ELR (cell line): ENCODE measurements at places on chromosomes 7 and 10.

DNA sequence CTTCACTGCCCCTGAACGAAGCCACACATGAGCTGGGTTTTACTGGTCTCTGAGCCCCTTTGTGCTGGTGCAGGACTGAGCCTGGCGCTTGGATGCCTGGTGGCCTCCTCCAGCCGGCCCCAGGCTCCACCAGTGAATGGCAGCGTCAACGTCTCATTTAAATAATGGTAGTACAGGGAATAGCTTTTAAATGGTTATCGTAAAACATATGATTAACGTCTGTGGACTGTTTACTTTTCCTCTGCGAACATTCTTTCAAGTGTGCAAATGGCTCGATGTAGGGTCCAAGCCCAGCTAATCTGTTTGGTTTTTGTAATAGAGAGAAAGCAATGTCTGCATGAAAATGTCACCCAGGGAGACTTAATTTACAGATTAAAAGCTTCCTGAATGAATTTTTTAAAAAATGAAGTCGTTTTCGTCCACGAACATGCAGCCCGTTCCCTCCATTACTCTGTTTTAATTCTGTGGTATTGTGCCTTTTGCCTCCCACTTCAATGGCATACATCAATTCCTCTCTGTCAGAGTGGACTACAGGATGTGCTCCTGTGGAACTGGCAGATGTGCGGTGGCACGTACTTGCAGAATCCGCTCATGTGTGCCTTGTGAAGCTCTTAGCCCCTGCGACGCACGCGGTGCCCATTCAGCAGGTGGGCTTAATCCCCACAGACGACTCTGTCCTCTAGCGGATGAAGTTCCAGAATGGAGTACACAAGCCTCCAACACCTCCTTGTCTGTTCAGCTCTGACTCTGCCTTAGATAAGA is 192.7 kb downstream of the TCF7L2 start:
- no peak for DNase-seq

GRCh38 chr7:4072161-4072925 is 609.8 kb upstream of the FOXK1 start:
- DNase-seq, result no peak

DNA sequence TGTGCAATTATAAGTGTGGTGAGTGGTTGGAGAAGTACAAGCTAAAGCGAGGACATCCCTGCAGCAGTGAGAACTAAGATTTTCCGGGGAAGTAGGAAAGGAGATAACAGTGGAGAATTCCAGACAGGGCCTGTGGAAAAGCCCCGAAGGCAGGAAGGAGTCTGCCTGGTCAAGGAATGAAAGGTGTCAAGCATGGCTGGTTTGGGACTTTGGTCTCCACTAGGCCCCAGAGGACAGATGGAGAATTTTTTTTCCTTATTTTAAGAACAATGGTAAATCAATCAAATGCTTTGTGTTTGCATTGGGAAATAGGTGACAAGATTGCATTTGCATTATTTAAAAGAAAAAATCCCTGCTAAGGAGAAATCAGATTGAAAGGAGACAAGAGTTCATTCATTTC is 3.2 kb upstream of the CEP55 start:
- DNase-seq, result no peak

- DNase-seq, result no peak
Measured at GRCh38 chr7:135121868-135122267, 26.0 kb upstream of the TMEM140 start.

GRCh38 chr10:75649466-75649865 is 218.0 kb downstream of the LRMDA start:
- DNase-seq, result no peak

DNA sequence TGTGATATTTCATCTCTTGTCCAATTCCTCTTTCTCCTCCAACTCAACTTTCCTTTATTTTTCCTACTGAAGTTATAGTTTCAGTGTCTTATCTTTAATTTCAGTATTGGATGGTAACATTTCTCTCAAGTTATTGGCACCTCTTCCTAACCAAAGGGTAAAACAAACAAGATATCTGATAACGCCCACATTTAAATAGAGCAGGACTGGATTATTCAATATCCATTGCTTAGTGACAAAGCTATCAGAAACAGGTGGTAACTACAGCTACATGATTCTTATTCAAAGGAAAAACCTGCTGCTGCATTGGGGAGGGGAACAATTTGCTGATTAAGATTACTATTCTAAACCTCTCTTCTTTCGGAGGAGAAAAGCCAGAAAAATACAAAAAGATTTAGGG is 87.8 kb downstream of the TAF3 start:
- no peak for DNase-seq

DNA sequence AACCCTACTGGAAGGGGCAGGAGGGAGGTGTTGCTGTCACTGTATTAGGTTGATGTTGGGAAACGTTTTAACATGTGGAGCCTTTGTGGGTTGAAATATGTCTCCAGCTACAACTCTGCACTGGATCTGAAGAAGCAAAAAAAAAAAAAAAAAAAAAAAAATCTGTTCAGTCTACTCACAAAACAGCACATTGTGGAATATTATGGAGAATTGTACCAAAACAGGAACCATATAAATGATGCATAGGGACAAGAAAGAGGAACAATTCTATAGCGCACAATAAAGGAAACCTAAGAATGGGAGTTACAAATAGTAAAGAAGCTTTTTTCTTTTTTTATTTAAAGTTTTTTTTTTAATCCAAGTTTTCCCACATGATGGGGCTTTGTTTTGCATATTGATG is 63.8 kb downstream of the CCSER2 start:
- DNase-seq, result no peak

- peak; percentile 61 for DNase-seq
Measured at GRCh38 chr7:74051629-74052410, 23.8 kb downstream of the ELN start.

- DNase-seq, result no peak
Measured at GRCh38 chr7:716636-717035, 9.9 kb upstream of the DNAAF5 start.
